CD4-positive, alpha-beta T cell treated with Interleukin-6 for 4 hours (primary cell): ENCODE measurements at places on chromosomes 5 and 9.

GRCh38 chr9:89654025-89654662 lies 49.3 kb downstream of the GADD45G start:
- DNase-seq: no peak

DNA sequence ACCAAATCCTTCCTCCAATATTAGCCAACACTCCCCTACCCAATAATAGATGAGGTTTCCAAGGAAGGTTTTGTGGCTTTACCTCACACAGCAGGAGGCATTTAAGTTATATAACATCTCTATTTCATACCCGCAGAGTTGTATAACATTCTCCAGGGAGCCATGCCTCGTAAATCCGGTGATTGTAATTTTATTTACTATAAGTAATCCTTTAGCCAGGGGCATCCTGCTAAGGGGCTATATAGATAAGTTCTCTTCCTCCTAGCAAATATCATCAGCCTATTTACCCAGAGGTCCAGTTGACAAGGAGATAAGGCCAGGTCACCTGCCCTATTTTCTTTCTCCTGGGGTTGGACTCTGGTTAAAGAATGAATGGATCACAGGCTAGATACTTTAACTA lies 2051.0 kb downstream of the EFNA5 start:
- DNase-seq: no peak

GRCh38 chr5:60161340-60161934 lies 267.9 kb upstream of the PDE4D start:
- no peak for DNase-seq

GRCh38 chr5:62316176-62316502 lies 10.1 kb downstream of the KIF2A start:
- DNase-seq: no peak

DNA sequence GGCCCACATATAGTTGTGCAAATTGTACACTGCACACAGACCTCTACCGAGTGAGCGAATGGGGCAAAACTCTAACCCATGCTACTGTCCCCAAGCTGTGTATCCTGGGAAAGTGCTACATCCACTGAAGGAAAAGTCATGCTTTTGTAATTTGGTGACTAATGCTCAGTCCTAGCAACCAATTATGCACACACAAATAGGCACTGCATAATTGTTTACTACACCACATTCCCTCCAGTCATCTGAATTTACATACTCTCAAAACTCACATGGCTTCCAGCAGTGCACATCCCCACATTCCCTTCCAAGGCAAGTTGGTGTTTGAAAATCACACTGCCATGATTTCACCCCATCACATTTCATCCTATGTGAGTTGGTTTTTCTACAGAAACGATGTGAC lies 125.9 kb upstream of the OSMR start:
- no peak for DNase-seq

DNA sequence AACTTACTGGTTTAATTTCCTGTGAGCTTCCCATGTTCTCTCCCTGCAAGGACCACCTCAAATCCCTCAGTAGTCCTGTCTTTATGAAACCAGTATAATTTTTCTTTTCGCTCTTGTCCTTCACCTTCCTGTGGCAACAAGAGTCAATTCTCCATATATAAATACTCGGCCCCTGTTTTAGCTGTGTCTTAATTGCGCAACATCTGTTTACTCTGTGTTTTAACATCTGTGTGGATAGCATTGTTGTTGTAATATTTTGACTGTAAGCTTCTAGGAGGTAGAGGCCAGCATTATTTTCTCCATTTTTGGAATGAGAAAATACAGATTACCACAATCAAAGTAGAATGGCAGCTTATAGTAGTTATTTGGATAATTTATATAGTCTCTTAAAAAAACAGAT lies 30.2 kb upstream of the CDKN2B start:
- DNase-seq: no peak

DNA sequence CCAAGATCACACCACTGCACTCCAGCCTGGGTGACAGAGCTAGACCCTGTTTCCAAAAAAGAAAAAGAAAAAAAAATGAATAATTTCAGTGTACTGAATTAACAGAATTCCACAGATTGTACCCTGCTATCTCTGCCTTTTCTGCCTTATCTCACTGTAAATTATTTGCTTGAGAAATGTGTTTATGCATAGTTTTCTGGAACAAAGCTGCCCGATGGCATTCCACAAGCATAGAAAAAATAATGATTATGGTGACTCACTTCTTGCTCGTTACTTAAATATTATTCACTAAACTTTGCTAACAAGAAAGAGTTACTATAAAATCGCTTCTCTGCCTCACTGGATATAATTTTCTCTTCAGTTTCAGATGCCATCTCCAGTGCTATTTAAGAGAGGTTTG lies 88.7 kb upstream of the FAM169A start:
- DNase-seq: no peak

GRCh38 chr5:111834926-111835599 lies 78.1 kb upstream of the NREP start:
- no peak for DNase-seq

DNA sequence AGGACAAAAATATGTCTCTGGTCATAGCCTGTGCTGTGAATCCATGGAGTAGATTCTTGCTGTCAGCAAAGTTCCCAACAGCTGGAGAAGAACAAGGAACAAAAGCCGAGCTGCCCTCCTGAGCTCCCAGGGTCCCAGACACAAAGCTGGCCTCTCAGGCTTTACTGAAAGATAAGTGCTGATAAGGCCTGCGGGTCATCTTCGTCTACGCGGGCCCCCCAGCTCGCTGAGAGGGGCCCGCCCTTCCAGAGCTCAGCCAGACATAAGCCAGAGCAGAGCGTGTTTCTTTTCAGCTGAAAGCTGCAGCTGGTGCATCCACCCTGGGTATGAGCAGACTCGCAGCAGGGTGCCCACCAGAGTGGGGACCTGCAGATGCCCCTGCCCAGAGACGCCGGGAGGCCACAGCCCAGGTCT lies 84.7 kb downstream of the HSD17B3 start:
- DNase-seq: no peak

DNA sequence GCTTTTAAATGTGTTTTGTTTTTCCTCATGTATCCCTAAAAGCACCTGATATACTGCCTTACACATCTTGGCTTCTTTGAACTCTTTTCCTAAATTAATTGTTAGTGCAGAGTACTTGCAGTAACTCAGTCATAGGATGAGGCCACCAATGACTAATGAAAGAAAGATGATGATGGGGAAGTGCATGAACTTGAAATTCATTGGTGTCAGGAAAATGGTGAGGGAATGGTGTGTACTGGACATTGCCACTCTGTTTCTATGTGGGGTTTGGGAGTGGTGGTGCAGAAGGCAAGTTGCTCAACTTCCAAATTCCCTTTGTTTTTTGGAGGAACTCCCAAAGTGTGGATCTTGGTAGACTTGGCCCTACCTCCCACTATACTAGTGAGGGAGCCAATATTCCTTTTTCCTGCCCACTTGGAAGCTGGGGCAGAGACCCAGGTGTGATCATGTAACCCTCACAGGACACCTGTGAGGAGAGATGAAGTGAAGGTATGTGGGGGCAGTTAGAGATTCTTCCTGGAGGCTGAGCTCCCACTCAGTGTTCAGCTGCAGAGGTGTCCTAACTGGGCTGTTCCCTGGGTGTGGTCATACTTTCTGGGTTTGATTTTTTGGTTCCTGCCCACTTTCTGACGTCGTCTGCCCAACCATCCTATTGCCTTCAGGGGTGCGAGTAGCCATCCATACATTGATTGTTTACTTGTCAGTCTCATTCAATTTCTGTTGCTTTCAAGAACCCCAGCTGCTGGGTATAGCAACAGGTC lies 298.5 kb downstream of the MAST4 start:
- no peak for DNase-seq

- no peak for DNase-seq
These were observed 1118.6 kb upstream of the CDH9 start for GRCh38 chr5:28156981-28157380.

- no peak for DNase-seq
These were observed 5.6 kb downstream of the TLE1 start for GRCh38 chr9:81683704-81684103.
